ENCODE measurements at places on chromosomes 12 and 14.

- no peak for DNase-seq
Measured at GRCh38 chr12:131372706-131373195, 338.1 kb upstream of the SFSWAP start.

DNA sequence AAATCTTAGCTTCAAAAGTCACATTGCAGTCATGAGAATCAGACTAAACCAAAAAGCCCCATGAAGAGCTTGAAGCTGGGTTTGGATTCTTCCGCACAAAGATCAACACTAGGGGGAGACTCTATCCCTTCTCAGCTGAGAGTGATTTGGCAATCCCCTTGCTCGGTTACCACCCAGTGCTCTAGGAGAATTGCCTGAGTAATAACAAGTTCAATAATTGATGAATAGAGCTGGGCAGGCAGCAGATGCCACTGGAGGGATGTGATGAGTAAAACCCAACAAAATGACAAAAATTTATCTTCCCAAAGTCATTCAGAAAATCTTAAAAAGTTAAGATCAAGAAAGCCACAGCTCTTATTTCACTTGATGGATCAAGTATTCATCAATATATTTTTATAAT is 185.6 kb upstream of the ARID2 start:
- DNase-seq = no peak

GRCh38 chr12:78009031-78009430 is 178.3 kb downstream of the NAV3 start:
- no peak for DNase-seq

DNA sequence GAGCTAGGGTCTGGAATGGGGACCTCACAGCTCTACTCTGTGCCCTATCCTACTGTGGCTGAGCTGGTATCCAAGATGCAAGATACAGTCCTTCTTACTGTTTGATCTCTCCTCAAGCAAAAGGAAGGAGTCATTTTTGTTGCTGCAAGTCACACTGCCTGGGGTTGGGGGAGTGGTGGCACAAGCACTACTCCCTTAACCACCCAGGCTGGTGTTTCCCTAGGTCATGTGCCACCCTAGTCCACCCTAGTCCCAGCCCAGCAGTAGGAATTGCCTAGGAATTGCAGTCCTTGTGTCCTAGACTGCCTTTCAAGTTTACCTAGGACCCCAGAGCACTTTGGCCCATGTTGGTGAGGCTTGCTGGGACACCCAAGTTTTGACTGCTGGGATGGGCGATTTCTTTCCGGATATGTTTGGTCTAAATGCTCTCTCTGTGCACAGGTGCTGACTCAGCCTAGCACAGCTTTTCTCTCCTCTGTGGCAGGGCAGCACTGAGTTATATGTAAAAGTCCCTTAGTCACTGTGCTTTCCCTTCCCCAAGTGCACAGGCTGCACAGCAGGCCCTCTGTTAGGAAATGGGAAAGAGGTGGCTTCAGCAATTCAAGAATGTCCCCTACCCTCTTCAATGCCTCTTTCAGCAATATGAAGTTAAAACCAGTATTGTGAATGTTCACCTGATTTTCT is 54.9 kb downstream of the SLC6A15 start:
- DNase-seq = no peak

GRCh38 chr14:27223906-27224305 is 626.1 kb upstream of the NOVA1 start:
- no peak for DNase-seq

DNA sequence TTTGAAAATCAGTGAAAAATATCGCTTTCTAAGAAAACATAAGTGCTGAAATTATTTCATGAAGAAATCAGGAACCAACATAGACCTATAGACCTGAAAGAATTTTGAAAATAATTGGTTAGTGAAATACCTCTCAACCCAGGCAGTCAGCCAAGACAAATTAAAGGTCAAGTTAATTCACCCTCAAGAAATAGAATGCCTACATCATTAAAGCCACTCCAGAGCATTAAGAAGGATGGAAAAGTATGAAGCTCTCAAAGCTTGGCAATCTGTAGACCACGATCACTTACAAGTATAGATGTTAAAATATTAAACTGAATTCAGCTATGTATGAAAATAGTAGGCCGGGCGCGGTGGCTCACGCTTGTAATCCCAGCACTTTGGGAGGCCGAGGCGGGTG is 48.3 kb downstream of the SFSWAP start:
- no peak for DNase-seq

GRCh38 chr14:22482782-22483553 is 106.1 kb downstream of the DAD1 start:
- no peak for DNase-seq

GRCh38 chr12:6383572-6384498 is at the start of gene LTBR:
LTBR (plus strand) TSS chr12:6384162; CDS start chr12:6384359, 197 bp downstream.
- no peak for DNase-seq

DNA sequence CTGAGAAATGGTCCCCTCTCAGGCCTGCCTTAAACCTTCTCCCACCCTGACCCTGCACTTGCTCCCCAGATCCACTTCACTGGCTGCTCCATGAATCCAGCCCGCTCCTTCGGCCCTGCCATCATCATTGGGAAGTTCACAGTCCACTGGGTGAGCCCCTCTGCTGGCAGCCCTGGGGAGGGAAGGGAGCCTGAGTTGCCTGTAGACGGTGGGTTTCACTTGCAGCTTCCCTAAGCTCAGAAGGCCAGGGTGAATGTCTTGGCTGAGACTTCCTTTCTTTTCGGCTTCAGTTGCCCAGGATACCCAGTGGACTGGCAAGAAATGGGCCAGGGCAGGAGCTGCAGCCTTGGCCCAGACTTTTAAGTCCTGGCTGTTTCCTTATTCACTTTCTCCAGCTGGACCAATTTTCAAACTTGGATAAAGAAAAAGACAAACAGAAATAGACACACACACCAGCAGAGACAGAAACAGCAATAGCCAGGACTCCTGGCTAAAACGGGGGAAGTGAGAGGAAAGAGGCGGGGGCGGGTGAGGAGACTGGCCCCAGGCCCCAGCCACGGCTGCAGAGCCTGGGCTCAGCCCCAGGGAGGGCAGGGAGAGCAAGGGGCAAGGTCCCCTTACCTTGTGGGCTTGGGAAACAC is 2.0 kb downstream of the AQP6 start:
- no peak for DNase-seq

DNA sequence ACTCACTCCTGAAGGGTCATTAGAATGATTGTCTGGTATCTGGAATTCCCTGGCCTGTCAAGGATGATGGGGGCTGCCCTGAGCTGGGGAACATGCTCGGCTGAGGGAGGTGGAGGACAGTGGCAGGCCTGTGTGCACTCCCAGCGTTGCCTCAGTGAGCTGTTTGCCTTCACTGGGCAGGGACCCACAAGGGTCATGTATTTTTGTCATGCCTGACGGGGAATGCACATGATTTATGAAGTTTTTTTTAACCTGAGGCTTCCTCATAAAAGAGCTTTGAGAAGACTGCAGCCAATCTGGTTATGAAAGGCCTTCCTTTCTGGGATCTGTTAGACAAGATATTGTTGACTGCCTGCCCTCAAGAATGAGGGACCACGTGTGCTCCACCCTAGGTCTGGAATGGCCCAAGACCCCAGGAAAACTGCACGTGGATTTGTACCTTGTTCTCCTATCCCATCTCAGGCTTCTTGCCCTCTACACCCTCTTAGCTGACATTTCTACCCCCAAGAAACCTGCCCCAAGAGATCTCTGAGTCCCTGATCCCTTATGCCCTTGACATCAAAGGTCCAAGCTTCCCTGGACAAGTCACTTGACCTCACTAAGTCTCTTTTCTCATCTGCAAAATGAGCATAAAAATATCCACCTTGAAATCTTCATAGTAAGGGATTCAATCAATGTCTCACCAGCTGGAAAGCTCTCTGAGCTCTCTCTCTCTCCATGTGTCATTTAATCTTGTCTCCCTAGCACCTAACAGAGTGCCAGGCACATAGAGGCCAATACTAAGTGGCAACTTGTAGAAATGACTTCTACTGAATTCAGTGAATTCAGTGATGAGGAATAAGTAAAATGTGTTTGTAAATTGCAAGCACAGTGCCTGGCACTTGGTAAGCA is 24.5 kb upstream of the COL2A1 start:
- no peak for DNase-seq

DNA sequence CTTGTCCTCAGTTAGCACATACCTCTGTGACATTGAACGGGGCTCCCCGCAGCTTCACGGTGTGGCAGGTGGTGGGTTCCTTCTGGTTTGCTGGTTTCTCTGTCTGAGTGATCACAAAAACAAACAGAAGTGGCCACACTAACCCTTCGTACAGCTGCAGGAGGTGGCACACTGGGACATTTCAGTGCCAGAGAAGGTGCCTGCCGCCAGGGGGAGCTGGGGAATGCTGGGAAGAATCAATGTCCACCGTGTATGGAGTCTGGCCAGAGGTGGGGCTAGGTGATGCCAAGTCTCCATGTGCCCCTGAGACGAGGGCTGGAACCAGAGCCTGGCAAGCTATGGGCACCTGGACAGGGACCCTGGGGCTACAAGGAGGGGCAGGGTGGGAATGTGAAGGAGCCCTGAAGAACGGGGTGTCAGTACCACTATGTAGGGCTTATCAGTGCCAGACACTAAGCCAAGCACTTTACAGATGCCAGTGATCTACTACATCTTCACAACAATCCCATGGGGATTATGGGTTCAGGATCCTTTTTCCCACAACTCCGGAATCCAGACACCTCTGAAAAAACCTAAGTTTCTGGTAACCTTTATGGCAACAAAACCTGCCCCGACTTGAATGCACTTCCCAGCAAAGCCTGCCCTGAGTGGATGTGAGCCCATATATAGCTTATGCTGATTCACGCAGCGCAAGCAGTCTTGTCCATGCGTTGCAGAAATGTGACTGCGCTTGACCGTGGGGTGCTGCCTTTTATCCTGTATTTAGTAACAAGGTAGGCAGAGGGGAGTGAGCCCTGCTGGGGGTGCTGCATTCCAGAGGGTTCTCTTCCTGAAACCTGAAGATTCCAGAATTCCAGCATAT is 10.8 kb downstream of the RBM19 start:
- no peak for DNase-seq

- DNase-seq = no peak
Measured at GRCh38 chr14:103530390-103530789, 1.4 kb downstream of the TRMT61A start.

GRCh38 chr14:50350975-50351374 is 38.9 kb downstream of the DMAC2L start:
- no peak for DNase-seq

DNA sequence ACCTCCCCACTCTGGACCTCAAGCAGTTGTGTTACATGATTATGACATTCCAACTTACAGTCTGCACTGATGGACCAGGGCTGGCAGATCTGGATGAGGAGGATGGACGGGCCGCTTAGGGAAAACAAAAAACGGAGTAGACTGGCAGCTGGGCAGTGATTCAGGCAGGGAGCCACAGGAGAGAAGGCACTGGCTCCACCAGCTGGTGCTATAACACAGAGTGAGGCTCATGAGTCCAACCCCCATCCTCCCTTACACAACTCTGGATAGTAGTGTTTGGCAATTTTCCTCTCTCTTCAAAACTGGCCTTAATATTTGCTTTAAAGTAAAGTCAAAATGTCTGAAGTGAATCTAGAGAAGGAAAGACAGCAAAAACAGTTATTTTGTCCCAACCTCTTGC is 9.7 kb upstream of the RIC8B start:
- no peak for DNase-seq

DNA sequence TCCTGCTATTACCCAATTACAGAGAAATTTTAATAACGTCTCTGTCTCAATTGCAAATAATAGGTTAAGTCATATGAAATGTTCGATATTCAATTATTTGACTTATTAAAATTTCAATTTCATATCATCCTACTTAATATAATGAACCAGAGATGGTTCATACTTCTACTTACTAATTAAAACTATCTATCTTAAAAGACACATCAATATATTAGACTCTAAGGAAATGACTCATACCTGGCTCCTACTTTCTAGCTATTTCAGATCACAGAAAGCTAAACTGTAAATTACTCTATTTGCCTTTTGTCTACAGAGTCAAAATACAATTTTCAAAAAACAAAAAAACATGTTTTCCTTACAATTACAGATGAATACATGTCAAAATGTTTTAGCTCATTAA is 99.6 kb downstream of the CAPZA3 start:
- no peak for DNase-seq

GRCh38 chr14:85583380-85583779 is 53.4 kb downstream of the FLRT2 start:
- DNase-seq = no peak

- no peak for DNase-seq
Measured at GRCh38 chr12:109523071-109523470, 45.6 kb downstream of the UBE3B start.

DNA sequence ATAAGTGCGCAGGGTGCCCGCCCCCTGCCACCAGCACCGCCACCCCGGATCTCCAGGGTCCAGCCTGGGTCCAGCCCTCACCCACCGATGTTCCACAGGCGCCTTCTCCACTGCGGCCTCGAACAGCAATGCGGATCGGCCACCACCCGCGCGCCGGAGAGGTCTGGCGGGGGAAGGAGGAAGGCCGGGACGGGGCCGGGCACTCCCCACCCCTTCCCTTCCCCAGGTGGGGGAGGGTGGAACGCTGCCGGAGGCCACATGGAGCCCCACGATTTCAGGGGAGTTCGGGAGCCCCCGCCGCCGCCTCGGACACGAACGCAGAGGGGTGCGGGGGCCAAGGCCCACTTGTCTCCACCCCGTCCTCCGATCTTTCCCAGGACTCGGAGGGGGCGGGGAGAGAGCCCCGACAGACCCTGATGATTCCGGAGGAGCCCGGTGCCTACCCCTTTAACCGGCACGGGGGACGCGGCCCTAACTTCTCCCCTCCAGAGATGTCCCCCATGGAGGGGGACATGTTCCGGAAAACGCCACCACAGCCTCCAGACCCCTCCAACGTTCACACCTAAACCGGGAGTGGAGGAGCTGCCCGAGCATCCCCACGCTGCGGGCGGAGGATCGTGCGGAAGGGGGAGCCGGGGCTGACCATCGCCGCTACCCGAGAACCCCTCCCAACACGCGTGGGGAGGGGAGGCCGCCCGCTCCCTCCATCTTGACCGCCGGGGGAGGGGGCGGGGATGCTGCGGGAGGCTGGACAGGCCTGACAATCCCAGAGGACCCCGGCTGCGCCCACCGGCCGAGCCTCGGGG is 1.1 kb downstream of the ATXN2 start:
- DNase-seq = peak; percentile 48

DNA sequence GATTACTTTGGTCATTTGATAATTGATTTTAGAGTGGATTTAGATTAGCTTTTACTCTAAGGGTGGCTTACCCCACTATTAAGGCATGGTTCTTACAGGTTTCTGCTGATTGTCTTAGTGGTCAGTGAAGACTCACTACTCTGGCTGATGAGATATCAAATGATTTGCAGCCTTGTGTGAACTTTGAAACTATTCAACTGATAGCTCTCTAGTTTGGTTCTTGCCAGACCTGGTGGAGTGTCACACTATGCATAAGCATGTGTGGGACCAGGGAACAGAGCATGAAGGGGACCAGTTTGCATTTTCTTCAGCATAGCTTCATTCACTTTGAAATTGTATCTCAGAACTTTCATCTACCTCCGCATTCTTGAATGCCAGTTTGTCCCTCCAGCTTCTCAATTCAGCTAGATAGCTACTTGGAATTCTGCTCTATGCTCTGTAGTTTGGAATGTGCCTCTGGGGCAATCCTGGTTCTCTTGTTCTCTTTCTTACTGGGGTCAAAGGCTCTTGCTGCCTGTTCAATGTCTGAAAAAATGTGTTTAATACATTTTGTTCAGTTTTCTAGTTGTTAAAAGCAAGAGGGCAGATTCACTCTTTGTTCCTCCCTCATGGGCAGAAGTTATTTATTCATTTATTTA is 12.7 kb downstream of the SCYL2 start:
- no peak for DNase-seq

- DNase-seq = no peak
Measured at GRCh38 chr12:56040151-56040550, 1.6 kb upstream of the RPS26 start.

GRCh38 chr12:56645201-56645716 is 525 bp downstream of the ATP5F1B start:
- DNase-seq = no peak

All from NCI-H345 (cell line).